ENCODE measurements at places on chromosomes 3 and 15.
A peak's percentile ranks its signal among the peaks of the same experiment; 100 is the strongest.

DNA sequence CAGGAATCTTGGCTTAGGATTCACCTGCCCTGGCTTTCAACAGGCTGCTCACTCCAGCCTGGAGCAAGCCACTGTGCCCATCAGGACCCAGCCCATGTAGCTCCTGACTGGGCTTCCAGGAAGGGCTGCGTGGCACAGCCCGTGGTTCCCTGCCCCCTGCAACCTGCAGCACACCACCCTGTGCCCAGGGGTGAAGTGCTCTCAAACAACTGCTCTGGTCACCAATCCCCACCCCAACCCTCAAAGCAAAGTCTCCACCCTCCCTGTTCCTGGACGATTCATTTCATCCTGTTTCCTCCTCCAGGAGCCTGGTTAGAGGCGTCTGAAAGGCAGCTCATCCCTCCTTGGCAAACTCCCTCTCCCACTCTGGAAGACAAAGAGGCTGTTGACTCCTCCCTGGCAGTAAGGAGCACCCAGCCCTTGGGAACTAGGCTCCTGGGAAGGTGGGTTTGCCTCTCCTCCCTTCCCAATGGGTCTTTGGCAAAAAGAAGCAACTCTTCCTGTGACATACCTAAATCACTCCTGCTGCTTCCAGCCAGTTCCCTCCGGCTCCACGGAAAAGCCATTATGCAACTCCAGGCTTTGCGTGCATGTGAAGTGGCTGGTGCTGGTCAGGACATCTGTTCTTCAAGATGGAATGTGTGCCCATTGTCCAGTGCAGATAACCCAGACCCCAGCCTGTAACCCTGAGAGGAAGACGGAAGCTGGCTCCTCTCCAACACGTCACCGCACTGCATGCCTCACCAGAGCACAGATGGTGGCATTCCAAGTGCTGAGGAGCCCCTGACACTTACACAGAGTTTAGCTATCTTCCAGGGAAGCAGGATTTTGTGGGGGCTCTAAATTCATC is 29.1 kb upstream of the VIPR1 start:
- peak; percentile 77 for DNase-seq

- DNase-seq = no peak
These were observed 72.0 kb upstream of the CDAN1 start for GRCh38 chr15:42808913-42809312.

DNA sequence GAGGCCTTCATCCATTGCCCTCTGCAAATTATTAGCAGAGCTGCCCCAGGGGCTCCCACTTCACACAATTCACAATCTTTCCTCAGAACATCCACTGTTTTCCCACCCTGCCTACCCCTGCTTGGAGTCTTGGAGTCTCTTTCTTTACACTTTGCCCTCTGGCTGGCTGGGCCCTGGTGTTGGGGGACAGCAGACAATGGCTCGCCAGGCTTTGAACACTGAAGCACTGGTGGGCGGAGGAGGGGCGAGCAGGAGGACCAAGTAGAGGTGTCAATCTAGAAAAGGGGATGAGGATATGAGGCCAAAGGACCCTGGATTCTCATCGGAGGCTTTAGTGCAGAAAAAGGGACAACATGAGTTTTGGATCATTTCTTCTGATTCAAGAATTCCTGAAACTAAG is 212.0 kb downstream of the NR1D2 start:
- DNase-seq = no peak

- DNase-seq = no peak
These were observed 73.9 kb upstream of the SLC6A11 start for GRCh38 chr3:10741891-10742671.

- no peak for DNase-seq
These were observed 13.3 kb upstream of the IL16 start for GRCh38 chr15:81183439-81183775.

- peak; percentile 92 for DNase-seq
These were observed 103.9 kb downstream of the FBN1 start for GRCh38 chr15:48541341-48542278.

GRCh38 chr3:74357881-74358280 is 256.6 kb downstream of the CNTN3 start:
- DNase-seq = no peak

GRCh38 chr15:59936741-59937140 is 67.4 kb upstream of the FOXB1 start:
- DNase-seq = no peak

- DNase-seq = no peak
These were observed 33.4 kb downstream of the LRRFIP2 start for GRCh38 chr3:37140899-37141541.

DNA sequence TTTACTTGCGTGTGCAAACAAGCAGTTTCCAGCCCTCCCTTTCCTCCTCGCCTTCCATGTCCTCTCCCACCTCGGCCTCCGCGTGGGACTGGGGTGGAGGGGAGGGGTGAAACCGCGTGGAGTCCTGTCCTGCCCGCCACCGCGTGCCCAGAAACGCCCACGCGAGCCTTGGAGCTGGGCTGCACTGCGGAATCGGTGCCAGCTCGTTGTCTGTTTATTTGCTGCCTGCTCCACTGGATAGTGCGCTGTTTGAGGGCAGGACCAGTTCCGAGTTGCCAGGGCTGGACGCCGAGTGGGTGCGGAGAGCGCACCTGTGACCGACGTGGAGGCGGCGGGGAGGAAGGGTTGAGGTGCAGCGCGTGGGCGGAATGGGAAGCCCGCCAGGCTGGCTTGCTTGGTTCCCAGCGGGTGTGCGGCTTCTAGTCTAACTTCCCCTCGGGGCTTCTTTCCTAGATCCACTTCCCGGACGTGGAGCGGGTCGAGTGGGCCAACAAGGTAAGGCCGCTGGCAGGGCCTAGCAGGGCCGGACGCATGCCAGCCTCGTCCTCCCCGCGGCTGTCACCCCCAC is 17.3 kb downstream of the ESYT3 start:
- no peak for DNase-seq

DNA sequence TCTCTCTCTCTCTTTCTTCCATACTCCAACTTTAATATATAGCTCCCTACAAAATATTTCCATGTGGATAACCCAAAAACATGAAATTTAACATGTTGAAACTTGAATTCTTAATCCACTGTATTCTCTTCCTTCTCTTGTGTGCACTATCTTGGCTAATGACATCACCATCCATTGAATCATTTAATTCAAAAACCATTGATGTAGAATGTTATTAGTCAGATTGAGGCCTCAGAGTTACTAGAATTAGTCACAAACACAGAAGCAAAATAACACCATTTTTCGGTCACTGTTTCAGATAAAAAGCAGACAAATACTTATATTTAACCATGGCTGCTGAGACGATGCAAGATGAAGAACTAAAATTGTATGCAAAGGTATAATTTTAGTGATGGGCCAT is 256.9 kb upstream of the LRRC3B start:
- no peak for DNase-seq

GRCh38 chr3:111797171-111797615 is 61.9 kb upstream of the PHLDB2 start:
- no peak for DNase-seq

DNA sequence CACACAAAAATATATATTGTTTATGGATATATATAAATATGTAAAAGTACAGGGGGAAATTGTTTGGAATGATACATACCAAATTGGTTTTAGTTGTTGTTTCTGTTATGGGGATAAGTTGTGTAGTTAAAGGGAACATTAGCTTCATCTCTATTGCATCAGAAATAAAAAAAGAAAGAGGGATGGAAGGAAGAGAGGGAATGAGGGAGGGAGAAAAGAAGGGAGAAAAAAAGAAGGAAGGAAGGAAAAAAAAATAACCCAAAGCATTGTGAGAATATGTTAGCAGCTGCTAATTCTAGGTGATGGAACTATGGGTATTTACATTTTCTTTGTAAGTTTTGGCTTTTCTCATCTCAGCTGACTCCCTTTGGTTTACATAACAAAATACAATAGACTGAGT is 1.3 kb downstream of the CCR8 start:
- no peak for DNase-seq

GRCh38 chr15:98648654-98649471 is 524 bp downstream of the IGF1R start:
- DNase-seq = peak; percentile 65

- DNase-seq = no peak
These were observed 235.6 kb downstream of the PCCB start for GRCh38 chr3:136485777-136486176.

DNA sequence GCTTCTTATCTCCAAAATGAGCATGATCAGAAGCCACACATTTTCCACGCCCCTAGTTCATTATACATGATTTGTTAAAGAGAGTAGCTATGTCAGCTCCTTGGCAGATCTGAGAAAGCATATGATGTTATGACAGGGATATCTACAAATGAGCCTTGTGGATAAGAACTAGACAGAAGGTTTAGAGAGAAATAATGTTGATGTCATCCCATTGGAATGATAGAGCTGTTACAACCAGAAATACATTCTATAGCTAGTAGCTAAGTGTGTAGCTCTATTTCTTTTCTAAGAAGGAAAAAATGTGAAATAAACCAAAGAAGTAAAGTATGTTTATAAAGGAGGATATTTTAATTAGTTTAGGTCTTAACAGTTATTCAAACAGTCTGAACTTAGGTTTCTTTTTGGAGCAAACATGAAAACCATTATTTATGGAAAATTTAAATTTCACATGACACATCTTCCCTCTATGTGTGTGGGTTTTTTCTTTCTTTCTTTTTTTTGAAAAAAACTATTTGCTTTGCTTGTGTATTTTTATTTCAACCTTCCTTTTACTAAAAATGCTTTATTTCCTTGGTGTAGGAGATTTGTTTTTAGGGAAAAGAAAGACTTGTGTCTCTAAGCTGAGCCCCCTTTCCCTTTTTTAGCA is 167.7 kb downstream of the GHSR start:
- DNase-seq = peak; percentile 87

DNA sequence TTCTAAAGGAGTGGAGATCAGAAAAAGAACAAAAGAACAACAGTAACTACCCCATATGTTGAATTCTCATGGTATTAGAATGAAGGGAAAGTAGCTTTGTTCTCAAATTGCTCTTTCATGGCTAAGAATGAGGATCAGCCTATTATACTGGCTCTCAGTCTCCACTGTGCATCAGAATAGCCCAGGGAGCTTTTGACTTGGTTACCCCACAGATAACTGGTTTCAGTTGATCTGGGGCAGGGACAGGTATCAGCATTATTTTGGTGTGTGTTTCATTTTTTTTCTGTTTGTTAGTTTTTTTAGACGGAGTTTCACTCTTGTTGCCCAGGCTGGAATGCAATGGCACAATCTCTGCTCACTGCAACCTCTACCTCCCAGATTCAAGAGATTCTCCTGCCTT is 311.7 kb upstream of the TLE3 start:
- DNase-seq = no peak

DNA sequence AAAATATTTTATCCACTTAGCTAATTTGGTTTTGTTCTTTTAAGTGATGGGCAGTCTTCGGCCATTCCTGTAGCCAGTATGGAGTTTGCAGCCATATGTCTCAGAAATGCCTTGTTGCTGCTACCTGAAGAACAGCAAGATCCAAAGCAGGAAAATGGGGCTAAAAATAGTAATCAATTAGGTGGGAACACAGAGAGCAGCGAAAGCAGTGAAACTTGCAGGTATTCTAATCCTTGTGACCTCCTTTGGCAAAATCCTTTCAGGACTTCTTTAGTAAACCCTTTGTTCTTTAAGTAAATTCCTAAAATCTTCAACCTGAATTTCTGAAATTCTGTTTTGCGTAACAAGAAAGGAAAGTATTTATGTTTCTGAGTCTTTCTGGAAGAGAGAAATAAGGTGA is 49.8 kb downstream of the CNOT10 start:
- DNase-seq = no peak

Data from EL (cell line).